ENCODE measurements at places on chromosomes 7 and 10.

- DNase-seq = no peak
Observed at GRCh38 chr7:136143271-136143670, 166.1 kb upstream of the MTPN start.

DNA sequence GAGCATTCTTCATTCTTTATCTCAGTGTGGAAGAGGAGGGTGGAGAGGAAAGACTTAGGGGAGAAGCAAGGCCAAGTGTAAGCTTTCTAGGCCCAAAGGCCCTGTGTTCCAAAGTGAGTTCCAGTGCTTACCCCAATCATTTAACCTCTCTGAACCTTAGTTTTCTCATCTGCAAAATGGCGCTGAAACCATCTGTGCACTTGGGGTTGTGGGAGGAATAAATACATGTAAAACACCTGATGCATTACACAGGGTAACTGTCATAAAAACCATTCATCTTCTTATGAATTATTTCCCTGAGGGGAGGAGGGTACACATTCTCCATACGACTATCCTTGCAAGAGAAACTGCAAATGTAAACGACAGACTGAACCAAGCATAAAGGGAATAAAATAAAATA is 19.0 kb downstream of the PIK3AP1 start:
- no peak for DNase-seq

GRCh38 chr10:29725133-29725720 is 90.5 kb upstream of the SVIL start:
- no peak for DNase-seq

- DNase-seq = no peak
Observed at GRCh38 chr7:25244254-25245033, 16.2 kb upstream of the NPVF start.

GRCh38 chr7:42095791-42096190 is 141.2 kb downstream of the GLI3 start:
- DNase-seq = no peak
